ENCODE measurements at places on chromosomes 7 and 10.

DNA sequence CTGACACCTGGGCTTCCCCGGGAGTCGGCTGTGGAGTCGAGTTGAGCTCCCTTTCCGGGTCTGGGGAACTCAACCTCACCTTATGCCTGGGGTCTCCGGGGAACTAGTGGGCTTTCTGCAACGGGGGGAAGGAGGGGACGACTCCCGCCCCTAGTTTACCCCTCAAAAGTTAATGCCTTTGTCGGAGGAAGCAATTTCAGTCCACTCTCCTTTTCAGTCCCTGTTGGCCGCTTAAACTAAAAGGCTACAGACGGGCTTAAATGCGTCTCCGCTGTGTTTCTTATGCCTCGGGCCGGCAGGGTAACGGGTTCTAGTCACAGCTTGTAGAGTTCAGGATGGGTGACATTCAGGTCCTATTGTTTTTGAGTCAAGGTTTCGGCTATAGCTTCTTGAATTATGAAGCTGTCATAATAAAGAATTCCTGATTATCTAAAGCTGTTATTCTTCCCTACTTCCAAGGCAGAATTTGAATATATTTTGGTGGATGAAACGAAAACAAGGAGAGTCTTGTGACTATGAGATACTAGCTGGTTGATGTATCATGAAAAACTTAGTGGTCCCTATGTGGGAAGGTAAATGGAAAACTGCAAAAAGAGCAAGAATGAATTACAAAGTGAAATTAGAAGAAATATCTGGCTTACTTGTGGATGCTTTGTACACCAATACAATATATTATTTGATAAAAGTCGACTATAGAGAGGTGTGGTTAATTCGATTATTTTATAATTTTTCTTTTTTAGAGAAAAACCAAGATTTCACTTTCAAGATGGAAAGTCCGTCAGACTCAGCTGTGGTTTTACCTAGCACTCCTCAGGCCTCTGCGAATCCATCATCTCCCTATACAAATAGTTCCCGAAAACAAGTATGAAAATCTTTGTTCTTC lies 495 bp downstream of the SFR1 start:
- no peak for DNase-seq

DNA sequence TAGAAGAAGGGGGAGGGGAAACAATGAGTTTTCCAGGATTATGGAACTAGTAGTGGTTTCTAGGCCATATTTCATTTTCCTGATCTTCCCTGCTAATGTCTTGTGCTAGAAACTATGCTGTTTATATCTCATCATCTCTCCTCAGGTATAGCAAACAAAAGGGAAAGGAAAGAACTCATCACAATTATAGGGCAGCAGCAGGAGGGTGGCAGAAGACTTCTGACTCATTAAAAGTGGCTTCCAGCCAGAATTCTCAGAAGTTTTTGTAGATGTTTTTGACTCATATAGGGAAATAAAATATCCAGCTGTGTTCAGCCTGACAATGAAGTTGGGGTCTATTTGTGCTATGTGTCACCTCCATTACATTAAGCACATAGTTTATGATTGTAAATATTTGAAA lies 6.5 kb downstream of the AHR start:
- DNase-seq, result no peak

GRCh38 chr10:75466001-75466400 lies 34.6 kb downstream of the LRMDA start:
- no peak for DNase-seq

DNA sequence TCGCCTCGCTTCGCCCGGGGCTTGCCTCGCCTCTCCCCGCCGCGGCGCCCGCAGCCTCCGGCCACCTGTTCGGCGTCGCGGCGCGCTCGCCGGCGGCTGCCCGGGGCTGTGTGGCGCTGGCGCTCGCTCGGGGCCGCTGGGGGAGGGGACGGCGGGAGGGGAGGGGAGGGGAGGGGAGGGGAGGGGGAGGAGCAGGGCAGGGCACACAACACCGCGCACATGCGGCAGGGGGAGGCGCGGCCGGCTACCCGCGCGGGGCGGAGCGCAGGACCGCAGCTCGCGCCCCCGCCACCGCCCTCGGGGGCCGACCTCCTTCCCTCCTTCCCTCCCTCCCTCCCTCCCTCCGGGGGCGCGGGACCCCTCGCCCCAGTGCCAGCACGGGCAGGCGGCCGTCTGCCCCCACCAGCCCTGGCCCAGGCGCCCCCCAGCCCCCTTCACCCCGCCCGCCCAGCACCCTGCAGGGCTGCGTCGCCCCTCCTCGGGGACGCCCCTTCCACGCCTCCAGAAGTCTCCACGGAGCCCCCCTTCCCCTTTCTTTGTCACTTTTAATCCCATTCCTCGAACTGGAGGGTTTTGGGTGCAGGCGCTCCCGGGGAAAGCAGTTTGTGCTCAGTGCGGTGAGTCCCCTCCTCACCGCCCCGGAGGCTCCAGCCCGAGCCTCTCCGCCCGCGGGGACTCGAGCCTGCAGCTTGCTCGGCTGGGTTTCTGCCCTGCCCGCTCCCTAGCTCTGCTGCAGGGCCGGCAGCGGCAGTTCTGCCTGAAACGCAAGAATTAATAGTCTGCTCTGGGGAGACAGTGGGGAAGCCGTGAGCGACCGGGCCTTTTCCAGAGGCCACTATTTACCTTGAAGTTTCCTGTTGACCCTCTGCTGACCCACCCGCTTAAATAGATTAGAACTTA lies at the start of gene PARD3:
Gene PARD3 (minus strand): TSS at position 112 of the 900 bp plus-strand sequence. CDS start 301 bp downstream, outside the sequence.
- no peak for DNase-seq

GRCh38 chr7:48617993-48618392 lies 306.4 kb upstream of the CDC14C start:
- no peak for DNase-seq

GRCh38 chr10:11879387-11880094 lies 56.4 kb downstream of the PROSER2 start:
- no peak for DNase-seq

GRCh38 chr10:122624546-122624945 lies 64.0 kb downstream of the DMBT1 start:
- no peak for DNase-seq

GRCh38 chr10:80015911-80016830 lies 62.3 kb upstream of the TMEM254 start:
- DNase-seq, result no peak

DNA sequence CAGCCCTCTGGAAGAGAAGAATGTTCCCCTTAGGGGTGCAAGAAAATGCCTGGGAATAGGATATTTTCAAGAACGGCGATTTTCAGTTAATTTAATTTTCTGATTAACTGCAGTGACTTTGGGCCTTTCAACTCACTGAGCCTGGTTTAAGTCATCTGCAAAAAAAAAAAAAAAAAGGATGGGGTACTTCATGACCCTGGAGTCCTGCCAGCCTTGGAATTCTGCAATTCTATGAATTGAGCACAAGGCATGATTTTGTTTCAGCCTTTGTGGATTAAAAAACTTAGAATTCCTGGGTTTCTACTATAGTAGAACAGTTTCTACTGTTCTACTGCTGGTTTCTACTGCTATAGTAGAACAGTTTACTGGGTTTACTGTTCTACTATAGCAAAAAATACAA lies 58.3 kb upstream of the CALD1 start:
- DNase-seq, result no peak

DNA sequence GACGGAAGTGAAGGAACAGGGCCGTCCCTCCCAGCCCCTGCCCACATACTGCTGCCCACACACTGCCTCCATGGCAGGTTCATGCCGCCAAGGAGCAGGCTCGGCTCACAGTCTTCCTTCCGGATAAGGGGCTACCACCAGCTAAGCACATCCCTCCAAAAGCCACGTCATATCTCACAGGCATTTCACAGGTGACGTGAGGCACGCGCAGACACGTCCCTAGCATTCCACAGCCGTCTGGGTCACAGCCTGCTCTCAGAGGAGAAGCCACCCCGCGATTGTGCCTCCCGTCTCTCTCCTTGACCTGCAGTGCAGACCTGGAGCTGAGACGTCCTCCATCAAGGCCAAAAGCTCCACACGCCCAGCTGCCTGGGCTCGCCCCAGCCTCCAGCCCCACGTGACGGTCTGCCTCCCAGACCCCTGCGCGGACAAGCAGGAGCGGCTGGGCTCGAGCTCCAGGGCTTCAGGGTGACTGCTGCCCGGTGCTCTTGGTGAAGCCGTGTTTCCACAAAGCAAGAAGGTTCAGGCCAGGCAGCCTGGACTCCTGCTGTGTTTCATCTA lies 114.0 kb downstream of the MAD1L1 start:
- no peak for DNase-seq

DNA sequence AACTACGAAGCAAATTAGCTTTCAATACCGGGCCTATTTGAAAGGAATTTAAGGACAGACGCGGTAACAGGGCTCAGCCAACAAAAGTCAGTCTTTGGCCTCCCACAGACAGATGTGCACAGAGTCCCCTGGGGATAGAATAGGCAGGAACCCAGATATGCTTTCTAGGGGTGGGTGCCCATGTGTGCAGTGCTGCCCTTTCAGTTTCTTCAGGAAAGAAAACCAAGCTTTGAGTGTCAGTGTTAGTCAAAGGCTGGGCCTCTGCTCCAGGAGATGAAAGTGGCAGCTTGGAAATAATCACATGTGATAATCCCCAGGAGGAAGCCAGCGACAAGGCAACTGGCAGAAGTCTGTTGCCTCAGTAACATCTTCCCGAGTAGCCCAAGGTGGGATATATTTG lies 43.8 kb upstream of the CSTF2T start:
- no peak for DNase-seq

DNA sequence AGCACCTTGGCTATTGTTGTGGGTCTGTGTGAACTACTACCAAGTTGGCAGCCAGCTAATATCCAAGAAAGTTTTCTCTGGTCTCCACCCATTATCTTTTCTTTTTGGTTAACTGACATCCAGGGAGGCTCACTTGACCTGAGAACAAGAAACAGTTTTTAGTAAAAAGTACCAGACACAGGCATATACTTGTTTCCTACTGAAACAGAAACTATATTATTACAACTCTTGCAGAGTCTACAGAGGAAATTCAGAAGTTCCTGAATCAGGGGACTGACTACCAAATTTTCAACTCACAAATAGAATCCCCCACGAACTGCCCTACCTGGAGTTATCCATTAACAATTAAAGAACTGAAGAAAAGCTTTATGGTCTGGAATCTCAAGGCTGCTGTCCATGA lies 168.9 kb downstream of the KCND2 start:
- no peak for DNase-seq

DNA sequence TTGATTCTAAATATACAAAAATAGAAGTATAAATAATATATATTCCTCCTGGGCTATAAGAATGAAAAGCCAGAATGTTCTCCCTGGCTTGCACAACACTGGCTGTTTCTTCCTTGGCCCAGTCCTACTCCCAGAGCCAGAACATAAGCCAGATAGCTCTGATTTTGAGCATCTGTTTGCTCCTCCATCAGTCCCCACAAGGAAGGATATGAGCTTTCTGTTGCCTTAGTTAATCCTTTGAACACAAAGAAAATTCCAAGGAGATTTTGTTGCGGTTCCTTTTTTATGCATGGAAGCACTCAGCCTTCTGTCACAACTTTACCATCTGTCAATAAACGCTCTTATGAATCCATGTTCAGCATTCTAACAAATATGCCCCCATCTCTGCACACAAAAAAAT lies 361.8 kb downstream of the IPMK start:
- no peak for DNase-seq

DNA sequence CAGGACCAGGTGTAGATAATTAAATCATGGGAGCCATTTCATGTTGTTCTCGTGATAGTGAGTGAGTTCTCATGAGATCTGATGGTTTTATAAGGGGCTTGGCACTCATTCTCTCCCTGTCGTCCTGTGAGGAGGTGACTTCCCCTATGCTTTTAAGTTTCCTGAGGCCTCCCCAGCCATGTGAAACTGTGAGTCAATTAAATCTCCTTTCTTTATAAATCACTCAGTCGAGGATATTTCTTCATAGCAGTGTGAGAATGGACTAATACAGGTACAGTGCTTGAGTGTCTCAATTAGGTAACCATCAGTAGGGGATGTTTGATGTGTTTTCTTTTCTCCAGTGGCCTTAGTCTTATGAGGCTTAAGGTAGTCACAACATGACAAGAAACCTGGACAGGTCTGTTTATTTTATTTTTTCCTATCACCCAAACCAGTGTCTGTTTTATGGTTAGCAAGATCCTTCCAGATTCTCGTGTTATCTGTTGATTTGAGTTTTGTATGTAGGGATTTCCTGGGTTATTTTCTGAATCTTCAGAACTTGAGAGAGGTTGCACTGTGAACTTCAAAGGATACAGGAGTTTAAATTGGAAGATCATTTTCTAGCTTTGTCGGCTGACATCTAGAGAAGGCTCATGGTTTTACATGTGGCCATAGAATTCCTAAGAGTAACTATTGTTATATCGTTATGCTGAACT lies 32.1 kb downstream of the UMAD1 start:
- no peak for DNase-seq

DNA sequence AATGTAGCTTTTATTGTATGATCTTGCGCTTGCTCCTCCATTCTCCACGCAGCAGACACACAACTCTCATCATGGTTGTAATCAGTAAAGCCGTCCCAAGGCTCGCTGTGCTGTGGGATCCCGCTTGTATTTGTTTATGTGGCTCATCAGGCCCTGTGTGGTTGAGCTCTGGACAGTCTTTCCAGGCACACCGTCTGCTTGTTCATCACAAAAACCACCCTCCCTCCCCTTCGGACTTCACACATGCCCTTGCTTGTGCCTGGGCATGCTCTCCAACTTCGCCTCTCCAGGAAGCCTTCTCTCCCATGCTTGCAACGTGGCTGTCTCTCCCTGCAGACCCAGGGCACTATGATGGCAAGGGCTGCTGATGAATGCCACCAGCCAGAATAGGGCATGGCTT lies 62.4 kb downstream of the HK1 start:
- DNase-seq, result no peak

DNA sequence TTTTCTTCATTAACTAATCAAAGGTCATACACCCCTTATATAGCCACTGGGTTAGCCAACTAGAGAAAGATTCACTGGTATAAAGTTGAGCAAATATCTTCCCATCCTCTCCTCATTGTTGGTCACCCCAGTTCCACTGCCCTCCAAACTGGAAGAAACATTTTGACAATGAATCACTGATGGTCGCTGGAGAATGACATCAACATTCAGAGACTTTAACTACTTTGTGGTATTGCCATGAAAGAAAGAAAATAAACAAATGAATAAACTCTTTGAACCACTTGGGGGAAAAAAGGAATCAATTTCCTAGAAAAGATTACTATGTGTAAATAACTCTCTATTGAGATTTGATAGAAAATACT lies 23.4 kb downstream of the HYCC1 start:
- no peak for DNase-seq

DNA sequence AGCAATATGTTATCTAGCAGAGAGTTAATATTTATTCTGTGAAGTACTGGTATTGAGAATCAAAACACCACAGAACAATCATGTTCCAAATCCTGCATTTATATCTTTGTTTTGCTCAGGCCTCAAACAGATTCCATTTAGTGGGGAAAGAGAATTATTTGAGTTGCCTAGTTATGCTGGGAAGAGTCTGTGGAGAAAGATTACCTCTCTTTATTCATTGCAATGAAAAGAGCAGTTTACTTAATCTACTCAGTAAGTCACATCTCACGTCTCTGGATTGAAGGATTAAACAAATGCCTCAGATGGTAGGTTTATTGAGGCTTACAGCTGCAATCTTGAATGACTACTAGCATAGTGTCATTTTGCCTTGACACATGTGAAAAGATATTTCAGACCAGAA lies 76.4 kb downstream of the RUNDC3B start:
- no peak for DNase-seq
